SIG-M5 (cell line): ENCODE measurements at places on chromosomes 11 and 22.

DNA sequence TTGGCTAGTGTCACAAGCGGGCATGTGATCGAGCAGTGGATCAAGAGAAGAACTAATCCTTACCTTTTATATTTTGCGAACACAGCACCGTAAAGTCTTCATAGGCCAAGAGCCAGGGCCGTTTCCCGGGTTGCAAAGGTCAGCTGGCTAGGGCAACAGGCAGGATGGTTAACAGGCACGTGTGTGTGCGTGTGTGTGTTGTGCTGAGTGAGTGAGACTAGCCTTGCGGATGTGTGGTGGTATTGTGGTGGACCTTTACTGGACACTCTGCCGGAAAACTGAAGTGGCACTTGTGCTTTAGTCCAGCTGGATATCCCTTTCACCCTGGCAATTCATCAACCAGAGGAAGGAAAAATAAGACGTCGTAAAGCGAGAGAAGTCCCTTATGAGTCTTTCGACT lies 176.7 kb downstream of the BCR start:
- DNase-seq = no peak

- peak; percentile 28 for DNase-seq
Observed at GRCh38 chr22:36332623-36333332, 55.0 kb downstream of the MYH9 start.

- no peak for DNase-seq
Observed at GRCh38 chr11:46055371-46055770, 65.9 kb downstream of the PHF21A start.

DNA sequence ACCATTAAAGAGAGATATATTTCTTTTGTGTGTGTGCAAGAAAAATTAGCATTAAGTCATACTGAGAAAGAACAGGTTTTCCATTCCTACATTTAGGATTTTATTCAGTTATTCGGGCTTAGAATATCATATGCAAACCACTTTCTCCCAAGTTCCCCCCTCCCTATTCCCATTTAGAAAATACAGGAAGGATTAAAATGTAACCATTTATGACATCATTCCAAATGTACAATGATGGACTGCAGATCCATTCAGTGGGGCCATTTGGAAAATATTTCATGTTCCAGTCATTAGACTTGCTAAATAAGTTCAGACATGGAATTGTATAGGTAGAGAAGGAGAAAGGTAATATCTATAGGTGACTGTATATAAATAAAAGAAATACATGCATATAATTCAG lies 228.6 kb upstream of the MPPED2 start:
- no peak for DNase-seq

DNA sequence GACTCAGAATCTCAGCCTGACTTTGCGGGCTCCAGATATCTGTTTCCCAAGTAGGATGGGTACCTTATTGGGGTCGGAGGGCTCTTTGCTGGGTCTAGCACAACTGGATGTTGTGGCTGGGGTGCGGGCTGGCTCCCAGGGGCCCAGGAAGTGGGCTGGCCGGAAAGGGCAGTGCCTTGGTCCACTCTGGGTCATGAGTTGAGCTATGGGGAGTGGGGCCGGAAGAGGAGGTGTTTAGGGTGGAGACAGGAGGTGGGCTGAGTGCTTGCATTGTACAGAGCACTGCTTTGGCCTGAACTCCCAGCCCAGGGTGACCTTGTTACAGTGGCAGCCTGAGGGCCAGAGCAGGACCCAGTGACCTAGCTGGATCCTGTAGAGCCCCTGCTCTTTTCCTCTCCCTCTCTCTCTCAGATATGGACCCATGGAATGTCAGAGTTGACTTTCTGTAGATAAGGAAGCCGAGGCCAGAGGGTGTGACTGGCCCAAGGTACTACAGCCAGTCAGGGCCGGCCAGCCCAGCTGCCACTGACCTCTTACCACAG lies 13.2 kb downstream of the PHLDB1 start:
- no peak for DNase-seq

- no peak for DNase-seq
Observed at GRCh38 chr11:128593281-128593680, 5.9 kb upstream of the ETS1 start.

- no peak for DNase-seq
Observed at GRCh38 chr11:18332302-18332701, 9.9 kb downstream of the GTF2H1 start.

DNA sequence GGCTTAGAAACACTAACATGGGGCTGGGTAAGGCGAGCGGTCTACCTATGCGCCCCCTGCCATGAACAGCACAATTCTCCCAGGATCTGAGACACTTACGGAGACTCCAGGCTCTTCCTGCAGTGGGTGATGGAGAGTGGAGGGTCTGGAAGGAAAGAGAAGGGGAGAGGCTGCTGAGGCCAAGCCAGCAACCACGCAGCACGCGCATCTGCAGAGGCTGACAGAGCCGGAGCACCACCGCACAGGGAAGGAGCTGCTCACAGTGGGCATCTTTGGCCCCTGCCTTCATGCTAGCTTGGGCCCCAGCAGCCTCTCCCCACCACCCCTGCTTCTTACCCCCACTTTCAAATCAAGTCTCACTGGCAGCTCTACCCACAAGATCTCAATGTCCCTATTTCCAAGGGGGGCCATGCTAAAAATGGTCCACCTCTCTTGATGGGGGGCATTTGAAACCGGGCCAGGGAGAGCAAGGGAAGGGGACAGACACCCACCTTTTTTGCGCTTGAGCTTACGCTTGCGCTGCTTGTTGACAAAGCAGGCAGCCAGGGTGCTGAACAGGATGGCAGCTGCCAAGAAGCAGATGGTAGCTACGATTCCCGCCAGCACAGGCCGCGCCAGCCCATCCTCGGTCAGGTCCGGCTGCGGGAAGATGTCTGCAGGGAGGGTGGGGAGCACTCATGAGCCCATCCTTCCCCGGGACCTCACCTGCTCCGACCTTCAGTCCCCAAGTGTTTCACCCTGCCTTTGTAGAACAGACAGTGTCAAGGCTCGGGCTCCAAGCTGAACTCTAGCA lies 34.5 kb downstream of the IGSF9B start:
- DNase-seq = no peak

GRCh38 chr22:46043816-46044620 lies 67.1 kb upstream of the WNT7B start:
- DNase-seq = no peak
